ENCODE measurements at places on chromosomes 3 and 15.
A peak's percentile ranks its signal among the peaks of the same experiment; 100 is the strongest.

GRCh38 chr3:181616088-181617070 is 95.3 kb upstream of the SOX2 start:
- H3K4me3 ChIP-seq = no peak overlapping the region
- H3K27me3 ChIP-seq = no peaks in the 10 kb centered on the region
- DNase-seq = no peak
- no peak overlapping the region for H3K27ac ChIP-seq
- H3K4me1 ChIP-seq = no peaks in the 10 kb centered on the region

DNA sequence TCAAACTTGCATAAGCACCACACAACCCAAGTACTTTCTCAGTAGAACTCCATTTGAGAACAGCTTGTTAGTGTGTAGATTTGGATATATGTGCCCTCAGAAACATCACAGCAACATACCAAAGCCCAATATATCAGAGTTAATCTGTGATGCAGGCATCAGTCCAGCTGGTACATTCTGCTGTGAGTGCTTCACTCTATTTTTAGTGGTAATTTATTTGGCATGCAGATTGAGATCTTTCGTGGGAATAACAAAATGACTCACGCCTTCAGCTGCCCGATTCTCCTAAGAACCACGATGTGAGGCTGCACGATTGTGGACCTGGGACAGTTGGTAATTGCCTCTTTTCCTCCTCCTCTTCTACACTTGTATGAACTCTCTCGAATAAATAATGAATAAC is 730.7 kb downstream of the SQOR start:
- no peak overlapping the region for H3K27ac ChIP-seq
- H3K36me3 ChIP-seq = no peaks in the 10 kb centered on the region
- H3K4me1 ChIP-seq = no peaks in the 10 kb centered on the region

- H3K36me3 ChIP-seq = peaks cover 80% of the 10 kb centered on the region
- no peaks in the 10 kb centered on the region for H3K27me3 ChIP-seq
- no peak for DNase-seq
- H3K27ac ChIP-seq = no peak overlapping the region
These were observed 24.5 kb downstream of the CD276 start for GRCh38 chr15:73708691-73709090.

DNA sequence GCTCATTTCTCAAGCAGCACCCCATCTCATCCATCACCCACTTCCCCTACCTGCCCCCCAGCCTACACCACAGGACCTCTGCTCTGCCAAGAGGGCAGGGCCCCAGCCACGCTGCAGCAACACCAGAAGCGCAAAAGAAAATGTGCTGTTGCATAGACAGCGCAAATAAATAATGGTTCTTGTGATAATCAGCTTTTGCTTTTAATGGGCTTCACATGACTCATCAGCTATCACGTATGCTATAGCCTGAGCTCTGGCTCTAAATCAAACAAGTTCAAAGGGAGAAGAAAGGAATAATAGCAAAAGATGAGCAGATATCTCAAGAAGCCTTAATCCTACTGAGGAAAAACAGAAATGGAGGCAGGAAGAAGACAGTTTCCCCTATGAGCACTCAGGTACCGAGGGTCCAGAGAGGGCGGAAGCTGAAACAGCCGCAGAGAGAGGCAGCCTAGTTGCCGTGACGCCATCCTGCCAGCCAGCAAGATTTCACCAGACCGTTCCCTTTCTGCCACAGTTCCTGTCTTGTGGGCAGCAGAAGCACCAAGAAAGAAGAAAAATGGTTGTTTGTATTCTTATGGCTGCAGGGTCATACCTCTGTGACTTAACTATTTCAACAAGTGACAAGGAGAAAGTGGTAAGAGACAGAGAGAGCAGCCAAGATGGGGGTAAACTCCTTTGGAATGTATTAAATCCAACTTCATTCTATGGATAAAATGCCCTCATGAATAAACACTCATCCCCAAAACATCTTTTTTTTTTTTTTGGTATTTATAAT is 22.0 kb downstream of the RAB27A start:
- H3K4me1 ChIP-seq = peaks cover 13% of the 10 kb centered on the region
- no peaks in the 10 kb centered on the region for H3K36me3 ChIP-seq
- H3K27me3 ChIP-seq = no peaks in the 10 kb centered on the region
- peak overlapping the region; percentile 84 for H3K27ac ChIP-seq
- peak overlapping the region; percentile 22 for H3K4me3 ChIP-seq
- DNase-seq = peak; percentile 74

- no peaks in the 10 kb centered on the region for H3K36me3 ChIP-seq
- H3K4me3 ChIP-seq = no peak overlapping the region
- peaks cover 18% of the 10 kb centered on the region for H3K27me3 ChIP-seq
These were observed 4.0 kb downstream of the CCDC33 start for GRCh38 chr15:74240002-74240568.

DNA sequence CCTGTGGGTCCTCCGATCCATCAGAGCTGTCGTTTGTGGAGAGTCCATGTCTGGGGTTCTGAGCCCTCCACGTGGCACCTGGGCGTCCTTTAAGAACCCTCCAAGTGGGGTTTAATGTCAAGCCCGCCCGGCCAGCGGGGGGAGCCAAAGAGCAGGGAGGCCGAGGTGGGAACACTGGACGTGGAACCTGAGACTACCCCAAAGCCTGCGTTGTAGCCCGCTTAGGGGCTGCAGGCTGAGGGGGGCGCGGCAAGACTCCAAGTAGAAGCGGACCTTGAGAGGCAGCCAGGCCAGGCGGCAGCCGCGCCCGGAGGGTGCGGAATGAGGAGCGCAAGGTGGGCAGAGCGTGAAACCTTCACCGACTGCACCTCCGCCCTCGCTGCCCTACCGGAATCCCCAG is 126.2 kb upstream of the ATP10A start:
- H3K4me3 ChIP-seq = no peak overlapping the region
- H3K27me3 ChIP-seq = no peaks in the 10 kb centered on the region
- no peak for DNase-seq
- no peaks in the 10 kb centered on the region for H3K36me3 ChIP-seq
- H3K27ac ChIP-seq = no peak overlapping the region
